ENCODE measurements at places on chromosomes 3 and 15.

DNA sequence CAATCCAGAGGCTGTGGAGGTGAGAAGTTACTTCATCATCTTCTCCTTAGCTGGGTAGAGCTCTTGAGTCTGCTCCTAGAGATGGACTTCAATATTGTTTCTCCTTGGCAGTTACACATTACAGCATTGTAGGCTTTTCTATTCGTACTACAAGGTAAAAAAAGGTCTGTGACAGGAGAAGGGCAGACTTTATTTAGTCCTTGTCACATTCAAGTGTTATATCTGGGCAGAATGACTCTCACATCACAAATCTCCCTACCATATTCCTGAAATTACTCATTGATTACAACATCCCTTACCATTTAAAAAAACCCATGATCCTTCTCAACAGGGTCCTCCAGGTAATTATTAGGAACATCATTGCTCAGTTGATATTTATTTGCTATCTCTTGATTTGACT lies 75.0 kb downstream of the AGBL1 start:
- DNase-seq, result no peak

GRCh38 chr15:64909546-64909945 lies 2.2 kb upstream of the ANKDD1A start:
- DNase-seq, result no peak

DNA sequence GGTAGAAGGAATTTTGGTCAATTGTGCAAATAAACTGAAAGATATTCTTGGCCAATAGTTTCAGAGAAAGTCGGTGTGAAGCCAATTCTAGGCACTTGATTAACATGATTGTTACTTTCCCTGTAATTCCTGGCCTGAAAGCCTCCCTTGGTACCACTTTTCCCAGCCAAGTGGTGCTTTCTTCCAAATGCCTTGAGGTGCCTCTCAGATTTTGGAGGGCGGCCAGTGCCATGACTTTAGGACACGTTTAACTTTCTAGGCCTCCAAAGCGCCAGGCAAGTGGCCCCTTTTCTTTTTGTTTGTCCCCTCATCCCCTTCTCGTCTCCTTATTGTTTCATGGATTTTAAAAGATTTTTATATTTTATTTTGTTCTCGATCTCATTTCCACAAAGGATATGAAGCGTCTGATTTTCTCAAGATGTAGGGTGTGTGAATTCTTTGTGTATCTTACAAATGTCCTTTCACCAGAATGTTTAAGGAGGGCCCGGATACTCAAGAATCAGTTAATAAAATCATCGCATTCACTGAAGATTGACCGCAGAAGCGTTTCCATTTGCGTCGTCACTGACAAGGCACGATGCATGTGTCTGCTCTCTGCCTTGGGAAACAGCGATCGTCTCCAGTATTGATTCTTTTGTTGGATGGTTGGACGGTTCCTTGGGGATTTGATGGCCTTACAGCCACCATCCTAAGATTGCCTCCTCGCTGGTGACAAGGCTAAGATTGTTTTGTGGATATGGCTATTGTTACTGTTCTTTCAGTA lies 87.8 kb downstream of the ASB7 start:
- no peak for DNase-seq

DNA sequence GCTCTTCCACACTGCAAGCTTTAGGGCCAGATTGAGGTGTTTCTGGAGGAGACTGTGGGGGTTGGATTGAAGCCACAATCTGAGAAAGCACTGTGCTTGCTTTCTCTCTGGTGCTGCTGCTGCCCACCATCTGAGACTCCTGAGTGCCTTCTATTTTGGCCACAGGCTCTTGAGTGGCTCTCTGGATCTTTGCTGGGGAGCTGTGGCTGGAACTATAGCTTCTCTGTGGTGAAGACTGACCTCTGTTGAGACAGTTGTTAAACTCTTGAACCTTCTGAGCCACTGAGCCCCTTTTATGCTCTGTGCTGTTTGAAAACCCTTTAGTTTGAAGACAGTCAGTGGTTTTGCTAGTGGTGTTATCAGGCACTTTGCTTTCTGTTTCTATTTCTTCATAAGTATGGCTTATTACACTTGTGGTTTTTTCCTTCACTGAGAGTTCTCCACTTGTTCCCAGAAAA lies 108.7 kb upstream of the TSPAN3 start:
- no peak for DNase-seq

GRCh38 chr3:65230261-65231139 lies 542.7 kb upstream of the ADAMTS9 start:
- DNase-seq, result no peak

GRCh38 chr3:5675319-5675718 lies 487.8 kb downstream of the EDEM1 start:
- no peak for DNase-seq

DNA sequence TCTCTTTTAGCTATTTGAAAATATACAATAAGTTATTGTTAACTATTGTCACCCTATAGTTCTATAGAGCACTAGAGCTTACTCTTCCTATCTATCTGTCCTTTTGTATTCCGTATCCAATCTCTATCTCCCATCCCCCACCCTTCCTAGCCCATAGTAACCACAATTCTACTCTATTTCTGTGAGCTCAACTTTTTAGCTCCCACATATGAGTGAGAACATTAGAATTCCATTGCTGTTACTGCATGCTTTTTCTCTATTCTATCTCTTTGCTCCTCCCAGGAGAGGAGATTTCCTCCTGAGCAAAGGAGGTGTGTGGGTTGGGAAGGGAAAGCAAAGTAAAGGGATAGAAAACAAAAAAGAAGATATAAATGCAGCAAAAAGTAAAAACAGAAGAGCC lies 105.6 kb upstream of the SLC4A7 start:
- DNase-seq, result no peak

GRCh38 chr15:80328496-80328895 lies 75.7 kb upstream of the ARNT2 start:
- no peak for DNase-seq

GRCh38 chr3:104676241-104676640 lies 690.5 kb upstream of the ALCAM start:
- DNase-seq, result no peak

DNA sequence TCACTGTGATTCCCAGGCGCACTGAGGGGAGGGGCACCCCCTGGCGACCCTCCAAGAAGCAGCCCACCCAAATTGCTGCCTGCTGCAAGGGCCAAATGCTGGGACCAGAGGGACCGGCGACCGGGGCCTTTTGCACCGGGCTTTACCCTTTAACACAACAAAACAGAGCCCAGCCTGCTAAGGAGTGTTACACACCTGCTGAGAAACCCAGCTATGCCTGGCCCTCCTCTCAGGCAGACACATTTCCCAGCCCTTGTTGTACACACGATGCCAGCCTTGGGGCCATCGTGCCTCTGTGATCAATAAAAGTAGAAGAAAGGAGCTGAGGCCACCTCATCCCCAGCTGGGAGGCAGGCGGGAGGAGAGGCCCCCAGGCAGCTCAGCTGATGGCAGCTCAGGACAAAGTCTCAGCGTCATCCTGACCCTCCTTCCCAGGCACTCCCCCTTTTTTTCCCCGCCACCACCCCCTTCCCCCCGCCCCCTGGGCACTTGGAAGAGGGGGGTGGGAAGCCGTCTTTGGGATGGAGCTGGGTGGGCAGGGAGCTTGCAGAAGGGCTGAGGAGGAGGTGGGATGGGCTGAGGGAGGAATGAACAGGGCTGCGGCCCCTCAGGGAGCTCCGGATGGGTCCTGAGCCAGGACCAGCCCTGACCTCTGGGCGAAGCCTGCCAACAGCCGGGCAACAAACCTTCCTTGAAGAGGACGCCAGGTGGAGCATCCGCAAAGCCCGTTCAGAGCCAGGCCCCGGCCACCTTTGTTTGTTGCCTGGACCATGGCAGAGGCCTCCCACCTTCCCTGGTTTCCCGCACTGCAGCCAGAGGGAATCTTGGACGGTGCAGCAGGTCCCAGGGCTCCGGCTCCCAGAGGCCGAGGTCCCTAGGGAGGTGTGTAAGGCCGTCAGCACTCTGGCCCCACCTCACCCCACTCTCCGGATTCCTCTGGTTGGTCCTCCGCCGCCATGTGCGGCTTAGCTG lies 45.9 kb upstream of the SEC61A1 start:
- no peak for DNase-seq

- no peak for DNase-seq
Measured at GRCh38 chr3:61736506-61736905, 175.1 kb downstream of the PTPRG start.

- DNase-seq, result no peak
Measured at GRCh38 chr3:46585799-46586693, 19.9 kb upstream of the LRRC2 start.

GRCh38 chr15:71526060-71526820 lies 284.1 kb upstream of the NR2E3 start:
- no peak for DNase-seq

GRCh38 chr3:58994746-58995330 lies 55.0 kb downstream of the CFAP20DC start:
- no peak for DNase-seq

- no peak for DNase-seq
Measured at GRCh38 chr15:39554746-39555387, 26.0 kb upstream of the THBS1 start.

Measured in activated CD4-positive, alpha-beta T cell treated with anti-CD3 and anti-CD28 coated beads for 24 hours (primary cell).